Fibroblast of the aortic adventitia (primary cell): ENCODE measurements at places on chromosomes 16 and 17. TPM values are rescaled to one million over a fixed set of nuclear protein-coding genes. Genes with fewer than 3 reads are reported as not detected.

DNAAF1 gene
- total RNA-seq, result 0.09 TPM in 1 of 2 replicates, not detected in the other

SGCA gene
- 0.65 and 0.90 TPM in 2 replicates for total RNA-seq

ZG16 gene
- total RNA-seq, result not detected in 2 replicates

GPR142 gene
- not detected in 2 replicates for total RNA-seq

CDK3 gene
- total RNA-seq, result 1.1 TPM in 1 of 2 replicates, not detected in the other

EVI2A gene
- total RNA-seq, result 9.9 and 11.0 TPM in 2 replicates

AGRP gene
- not detected in 2 replicates for total RNA-seq

KRTAP4-4 gene
- not detected in 2 replicates for total RNA-seq

MAPK8IP3 gene
- total RNA-seq, result 27.3 and 45.8 TPM in 2 replicates

GCGR gene
- not detected in 2 replicates for total RNA-seq

DNA sequence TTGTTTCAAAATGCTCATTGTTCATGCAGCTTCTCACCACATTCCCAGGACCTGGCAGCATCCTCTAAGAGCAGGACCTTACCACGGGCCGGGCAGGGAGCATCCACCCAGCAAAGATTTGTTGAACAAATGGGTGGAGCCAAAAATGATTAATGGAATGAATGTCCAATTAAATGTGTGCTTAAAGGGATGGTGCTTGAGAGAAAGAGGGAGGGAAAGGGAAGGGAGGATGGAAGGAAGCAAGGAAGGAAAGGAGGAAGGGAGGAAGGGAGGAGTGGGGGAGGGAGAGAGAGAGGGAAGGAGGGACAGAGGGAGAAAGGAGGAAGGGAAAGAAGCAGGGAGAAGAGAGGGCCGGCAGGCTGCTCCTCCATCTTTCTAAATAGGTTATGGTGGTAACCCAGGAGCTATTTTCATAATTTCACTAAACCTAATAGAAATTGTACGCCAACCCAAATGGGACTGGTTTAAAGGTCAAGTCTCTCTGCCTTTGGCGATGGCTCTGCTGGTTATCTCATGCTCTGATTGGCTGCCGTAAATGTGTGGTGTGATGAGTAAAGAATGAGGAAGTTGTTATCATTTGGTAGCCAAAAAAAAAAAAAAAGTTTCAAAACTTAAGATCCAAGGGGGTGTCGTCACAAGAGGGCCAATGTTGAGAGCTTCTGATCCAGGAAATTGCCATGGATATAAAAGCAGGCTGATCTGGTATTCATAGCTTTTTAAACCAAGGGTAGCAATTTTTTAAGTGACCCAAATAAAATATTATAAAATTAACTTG is 126.7 kb upstream of the FOXF1 start:
- DNase-seq, result peak; percentile 89

DNA sequence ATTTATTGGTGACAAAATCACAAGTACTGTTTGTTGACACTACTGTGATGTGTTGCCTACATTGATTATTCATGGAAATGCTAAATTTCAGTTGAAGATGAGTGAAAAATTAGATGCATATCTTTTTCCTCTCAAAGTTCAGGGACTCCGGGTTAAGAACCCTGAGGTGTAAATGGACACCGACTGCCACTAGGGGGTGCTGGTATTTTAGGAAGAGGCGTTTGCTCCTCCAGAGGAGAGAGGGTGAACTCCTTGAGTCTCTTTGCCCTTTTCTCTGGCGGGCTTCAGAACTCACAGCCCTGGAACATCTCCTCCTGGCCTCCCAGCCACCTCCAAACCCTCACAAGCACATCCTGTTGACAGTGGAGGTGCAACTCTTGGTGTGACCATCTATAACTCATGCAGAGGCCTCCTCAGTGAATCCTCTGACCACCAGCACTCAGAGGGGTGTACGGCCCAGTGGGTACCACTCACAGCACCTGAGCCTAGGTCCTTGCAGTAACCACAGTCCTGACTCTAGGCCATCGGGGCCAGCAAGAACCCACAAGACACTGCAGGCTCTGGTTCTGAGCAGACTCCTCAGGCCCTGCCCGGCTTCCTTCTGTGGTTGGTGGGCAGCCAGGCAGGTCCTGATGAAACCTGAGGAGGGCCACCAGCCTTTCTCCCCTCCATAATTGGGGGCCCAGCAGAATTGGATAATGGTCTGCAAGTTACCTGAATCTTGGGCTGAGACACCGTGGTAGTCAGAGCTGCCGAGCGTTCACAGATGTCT is 26.2 kb upstream of the PIK3R5 start:
- DNase-seq, result peak; percentile 70

DNA sequence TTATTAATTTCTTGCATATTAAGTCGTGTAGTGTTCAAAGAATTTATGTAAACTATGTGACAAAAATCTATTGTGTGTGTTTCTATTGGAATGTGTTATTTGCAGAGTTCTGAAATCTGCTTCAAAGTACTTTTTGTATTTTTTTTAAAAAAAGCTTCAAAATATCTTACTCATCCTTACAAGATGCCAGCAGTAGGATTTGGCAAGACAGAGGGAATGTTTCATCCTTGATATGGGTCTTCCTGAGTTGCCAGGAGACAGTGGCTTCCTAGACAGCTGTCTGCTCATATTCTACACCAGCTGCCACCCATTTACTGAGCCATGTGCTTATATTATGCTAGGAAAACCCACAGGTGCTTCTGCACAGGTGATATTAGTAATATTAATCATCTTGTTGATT is 36.4 kb downstream of the EFCAB5 start:
- DNase-seq, result peak; percentile 63

- no peak for DNase-seq
Measured at GRCh38 chr16:8729779-8730334, 55.4 kb downstream of the ABAT start.

GRCh38 chr16:66942981-66943380 is 7.7 kb downstream of the CES2 start:
- DNase-seq, result no peak

DNA sequence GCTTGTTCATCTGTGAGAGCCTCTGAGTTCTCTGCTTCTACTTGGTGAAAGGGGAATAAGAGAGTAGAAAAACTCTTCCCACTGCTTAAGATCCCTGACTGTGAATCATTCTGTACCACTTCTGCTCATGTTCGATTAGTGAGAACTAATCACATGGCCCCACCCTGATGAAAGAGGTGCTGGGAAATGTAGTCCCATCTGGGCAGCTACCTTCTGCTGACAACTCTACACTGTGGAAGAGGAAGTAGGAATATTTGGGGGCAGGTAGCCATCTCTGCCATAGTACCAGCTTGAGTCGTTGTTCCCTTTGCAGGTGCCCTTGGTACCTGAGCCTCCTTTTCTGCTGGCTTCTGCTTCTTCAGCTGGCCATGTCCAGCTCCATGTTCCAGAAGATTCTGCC is 29.9 kb downstream of the NKD1 start:
- no peak for DNase-seq

- DNase-seq, result no peak
Measured at GRCh38 chr16:68754084-68754792, 17.1 kb downstream of the CDH1 start.

DNA sequence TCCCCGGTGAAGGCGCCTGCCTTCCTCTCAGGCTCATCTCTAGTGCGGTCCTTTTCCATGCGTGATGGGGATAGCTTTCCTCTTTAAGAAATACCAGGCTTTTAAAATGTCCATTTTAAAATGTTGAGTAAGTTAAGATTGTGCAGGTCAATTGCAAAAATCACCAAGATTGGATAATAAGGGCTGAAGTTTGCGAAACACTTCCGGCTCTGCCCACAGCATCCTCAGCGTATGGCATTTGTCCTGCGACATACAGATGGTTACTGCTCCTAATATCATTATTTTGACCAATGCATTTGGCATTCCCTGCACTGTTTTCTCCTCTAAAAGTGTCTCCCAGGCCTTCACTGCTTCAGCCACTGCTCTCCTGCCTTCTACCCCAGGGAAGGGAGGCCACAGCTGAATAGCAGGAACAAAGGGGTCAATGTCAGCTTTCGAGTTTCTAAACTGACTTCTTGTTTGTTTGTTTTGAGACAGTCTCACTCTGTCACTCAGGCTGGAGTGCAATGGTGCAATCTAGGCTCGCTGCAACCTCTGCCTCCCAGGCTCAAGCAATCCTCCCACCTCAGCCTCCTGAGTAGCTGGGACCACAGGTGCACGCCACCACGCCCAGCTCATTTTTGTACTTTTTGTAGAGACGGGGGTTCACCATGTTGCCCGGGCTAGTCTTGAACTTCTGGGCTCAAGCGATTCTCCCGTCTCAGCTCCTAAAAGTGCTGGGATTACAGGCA is 91.9 kb downstream of the CRISPLD2 start:
- no peak for DNase-seq

DNA sequence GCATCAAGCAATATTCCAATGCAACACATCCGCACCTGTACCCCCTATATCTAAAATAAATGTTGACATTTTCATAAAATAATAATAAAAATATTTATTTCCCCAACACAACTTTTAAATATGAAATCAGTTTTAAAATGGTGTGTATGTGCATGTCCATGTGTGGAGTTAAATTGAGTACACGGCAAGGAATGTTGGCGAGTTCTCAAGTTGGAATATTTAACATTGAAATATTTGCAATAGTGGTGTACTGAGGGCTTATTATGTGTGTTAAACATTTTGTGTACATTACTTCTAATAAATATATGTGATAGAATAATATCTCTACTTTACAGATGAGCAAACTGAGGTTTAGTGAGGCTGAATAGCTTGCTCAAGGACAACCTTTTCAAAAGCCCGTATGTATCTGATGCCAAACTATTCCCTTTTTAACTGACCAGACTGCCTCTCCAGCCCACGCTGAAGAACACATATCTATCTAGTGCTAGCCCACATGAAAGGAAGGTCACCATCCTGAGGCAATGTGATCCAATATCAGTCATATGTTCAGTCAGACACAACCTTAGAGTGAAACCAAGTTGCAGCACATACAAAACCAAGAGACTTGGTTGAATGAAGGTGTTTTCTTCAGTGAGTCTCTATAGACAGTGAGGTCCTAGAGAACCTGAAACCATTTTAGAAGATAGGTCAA is 192.2 kb upstream of the CDH11 start:
- peak; percentile 25 for DNase-seq

DNA sequence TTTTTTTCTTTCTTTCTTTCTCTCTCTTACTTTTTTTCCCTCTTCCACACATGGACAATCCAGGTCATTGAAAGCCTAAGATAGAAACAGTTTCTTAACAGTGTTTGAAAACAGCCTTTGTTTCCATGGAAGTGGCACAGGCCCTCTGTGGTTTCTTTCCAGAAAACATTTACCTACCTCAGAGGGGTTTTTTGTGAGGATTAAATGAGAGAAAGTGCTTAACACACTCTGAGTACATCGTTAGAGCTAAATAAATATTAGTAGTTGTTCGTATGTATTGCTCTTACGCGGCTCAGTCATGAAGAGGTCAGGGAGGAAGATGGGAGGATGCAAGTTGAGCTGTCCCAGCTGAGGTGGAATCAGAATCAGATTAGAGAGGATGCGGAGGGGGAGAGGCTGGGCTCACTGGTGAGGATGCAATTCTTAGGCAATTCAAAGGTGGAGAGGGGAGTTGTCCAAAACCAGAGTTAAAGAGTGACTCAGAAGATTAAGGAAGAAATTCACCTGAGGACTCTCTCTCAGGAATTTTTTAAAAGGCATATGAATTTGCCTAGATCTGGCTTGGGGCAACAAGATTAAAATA is 345.4 kb downstream of the PMP22 start:
- DNase-seq, result no peak

DNA sequence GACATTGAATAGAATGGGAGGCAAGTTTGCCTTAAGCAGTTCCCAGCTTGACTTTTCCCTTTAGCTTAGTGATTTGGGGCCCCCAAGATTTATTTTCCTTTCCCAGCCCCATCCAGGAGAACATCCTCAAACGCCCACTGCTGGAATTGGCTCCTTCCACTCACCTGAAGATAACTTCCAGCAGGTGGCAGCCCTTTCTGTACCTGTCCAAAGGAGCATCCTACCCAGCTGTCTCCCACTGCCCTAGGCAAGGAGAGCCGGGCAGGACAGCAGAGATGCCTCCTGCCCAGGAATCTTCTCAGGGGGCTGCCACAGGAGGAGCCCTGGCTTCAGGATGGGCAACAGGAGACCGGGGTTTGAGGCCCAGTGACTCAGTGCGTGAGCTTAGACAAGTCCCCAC is 6.4 kb downstream of the CACNG5 start:
- DNase-seq, result no peak

DNA sequence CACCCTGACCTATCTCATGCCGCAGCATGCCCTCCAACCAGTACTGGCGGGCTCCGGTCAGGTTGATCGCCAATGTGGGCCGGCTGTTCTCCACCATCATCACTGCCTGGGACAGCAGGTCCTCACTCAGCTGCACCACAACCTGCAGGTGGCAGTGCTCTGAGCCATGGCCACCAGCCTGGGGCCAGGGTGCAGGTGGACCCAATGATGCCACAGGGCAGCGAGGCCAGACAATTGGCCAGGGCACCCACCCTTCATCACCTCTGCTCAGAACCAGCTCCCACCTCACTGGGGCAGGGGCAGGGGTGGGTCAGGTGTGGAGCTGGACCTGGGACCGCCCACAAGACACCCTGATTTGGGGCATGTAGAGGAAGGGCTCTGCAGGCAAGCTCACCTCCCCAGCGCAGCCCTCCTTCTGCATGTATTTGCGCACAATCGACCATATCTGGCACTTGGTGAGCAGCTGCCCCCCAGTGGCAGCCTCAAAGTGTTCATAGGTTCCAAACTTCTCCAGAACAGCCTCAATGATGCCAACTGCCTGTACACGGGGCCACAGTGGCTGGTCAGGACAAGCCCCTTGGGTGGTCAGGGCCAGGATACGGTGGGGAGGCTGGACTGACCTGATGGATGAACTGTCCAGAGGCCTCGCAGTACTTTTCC is 4.2 kb downstream of the MATCAP1 start:
- no peak for DNase-seq

DNA sequence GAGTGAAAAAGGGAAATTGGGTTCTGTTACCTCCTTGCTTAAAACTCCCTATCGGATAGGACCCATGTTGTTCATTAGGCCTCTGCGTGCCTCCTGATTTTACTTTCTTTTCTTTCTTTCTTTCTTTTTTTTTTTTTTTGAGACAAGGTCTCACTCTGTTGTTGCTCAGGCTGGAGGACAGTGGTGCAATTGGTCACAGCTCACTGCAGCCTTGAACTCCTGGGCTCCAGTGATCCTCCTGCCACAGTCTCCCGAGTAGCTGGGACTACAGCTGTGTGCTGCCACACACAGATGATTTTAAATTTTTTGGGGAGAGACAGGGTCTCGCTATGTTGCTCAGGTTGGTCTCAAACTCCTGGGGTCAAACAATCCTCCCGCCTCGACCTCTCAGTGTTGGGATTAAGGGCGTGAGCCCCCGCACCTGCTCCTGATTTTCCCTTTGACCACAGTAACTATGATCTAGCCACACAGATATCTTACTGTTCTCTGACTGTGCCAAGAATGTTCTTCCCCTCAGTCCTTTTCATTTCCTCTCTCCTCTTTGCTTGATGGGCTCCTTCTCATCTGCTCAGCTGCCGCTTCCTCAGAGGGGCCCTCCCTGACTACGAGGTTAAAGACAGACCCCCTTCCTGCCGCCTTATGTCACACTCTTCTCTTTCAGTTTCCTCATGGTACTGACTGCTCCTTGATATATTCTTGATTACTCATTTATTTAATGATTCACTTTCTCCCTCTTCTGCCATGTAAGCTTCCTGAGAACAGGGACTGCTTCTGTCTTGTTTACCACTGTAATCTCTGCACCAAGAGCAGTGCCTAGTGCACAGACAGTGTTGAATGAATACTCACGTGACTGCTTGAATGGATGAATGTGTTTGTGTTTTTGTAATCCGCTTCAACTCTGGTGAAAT is 44.3 kb downstream of the LCMT1 start:
- DNase-seq, result no peak
